HTR-8/SVneo (cell line): ENCODE measurements at places on chromosomes 7 and 10.

DNA sequence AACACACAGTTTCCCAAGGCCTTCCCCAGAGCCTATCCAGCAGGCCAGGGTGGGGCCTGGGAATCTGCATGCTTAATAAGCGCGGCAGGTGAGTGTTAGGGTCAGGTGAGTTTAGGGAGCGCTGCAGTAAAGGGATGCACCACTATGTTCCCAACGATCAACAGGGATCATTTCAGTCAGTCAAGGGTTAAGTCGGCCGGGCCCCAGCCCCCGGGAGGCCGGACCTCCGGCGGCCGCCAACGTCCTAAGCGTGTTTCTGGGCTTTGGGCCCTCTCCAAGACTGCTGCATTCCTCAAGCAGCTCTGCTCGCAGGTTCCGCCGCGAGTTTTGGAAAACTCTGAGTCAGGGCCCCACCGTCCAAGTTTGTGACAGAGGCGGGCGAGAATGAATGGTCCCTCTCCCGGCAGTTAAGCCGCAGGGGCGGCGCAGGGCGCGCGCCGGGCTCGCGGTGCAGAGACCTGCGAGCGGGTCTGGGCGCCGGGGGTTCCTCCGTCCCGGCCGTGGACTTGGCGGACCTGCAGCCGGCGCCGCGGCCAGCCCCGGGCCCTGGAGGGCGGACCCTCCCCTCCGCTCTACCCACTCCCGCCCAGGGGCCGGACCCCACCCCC lies 81.6 kb downstream of the ARHGAP22 start:
- DNase-seq = peak; percentile 51

GRCh38 chr7:105028004-105028403 lies 14.0 kb downstream of the KMT2E start:
- no peak for DNase-seq

DNA sequence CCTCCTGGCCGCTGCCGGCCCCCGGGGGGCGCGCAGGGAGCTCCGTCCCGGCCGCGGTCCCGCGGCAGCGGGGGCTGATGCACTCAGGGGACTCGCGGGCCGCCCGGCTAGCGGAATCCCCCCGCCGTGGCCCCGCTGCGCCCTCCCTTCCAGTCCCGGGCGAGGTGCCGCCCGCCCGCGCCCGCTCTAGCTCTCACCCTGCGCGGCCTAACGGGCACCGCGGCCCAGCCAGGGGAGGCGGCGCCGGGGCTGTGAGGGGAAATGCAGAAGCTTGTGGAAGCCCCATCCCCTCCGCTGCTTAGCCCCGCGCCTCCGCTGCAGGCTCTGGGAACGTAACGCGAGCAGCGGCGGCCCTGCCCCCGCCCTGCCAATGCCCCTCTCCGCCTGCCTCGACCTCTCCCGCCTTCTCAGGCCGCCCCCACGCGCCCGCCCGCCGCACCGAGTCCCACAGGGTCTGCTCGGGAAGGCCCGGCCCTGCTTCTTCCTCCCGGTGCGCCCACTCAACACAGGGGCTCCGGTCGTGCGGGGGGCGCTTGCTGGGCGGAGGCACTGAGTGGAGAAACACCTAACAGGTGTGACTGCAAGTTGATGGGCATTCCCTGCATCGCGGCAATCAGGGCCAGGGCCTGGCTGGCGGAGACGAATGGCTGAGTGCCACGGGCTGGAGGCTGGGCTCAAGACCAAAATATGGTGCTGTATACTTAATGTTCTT lies 384 bp upstream of the TMEM229A start:
- DNase-seq = no peak

GRCh38 chr7:132464740-132465139 lies 111.5 kb downstream of the PLXNA4 start:
- DNase-seq = no peak

DNA sequence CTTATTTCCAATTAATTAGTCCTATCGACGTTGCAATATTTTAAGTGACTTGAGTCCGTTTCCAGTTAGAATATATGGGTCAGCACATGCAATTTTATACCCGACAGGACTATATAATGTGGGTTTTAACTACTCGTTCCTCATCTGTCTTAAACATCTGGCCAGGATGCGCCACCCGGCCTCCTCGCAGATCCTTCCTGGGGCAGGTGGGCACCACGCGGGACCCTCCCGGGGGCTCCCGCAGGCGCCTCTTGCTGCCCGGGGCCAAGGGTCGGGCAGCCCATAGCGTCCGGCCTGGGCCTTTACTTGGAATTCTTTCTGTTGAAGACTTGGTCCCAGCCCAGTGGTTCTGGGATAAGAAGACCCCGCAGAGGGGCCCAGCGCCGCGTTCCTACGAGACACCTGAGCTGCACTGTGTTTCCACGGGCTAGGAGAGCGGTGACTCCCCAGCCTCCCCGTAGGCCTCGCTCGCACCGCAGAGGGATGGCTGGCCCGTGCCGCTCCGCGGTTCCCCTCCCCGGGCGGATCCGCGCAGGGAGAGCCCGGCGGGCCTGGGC lies 10.1 kb upstream of the MNX1 start:
- no peak for DNase-seq

DNA sequence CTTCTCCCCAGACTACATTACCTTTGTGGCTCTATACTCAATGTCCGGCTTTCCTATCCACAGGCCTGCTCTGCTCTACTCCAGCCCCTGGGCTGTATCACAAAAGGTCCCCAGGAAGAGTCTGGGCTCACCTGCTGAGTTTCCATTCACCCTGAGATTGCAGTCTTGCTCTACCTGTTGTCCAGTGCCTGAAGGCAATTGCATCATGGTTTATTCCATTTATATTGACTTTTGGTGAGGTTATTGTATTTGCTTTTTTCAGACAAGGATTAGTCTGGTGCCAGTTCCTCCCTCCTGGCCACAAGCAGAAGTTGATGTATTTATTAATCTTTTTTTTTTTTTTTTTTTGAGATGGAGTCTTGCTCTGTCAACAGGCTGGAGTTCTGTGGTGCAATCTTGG lies 273.1 kb downstream of the XPNPEP1 start:
- no peak for DNase-seq

- no peak for DNase-seq
Measured at GRCh38 chr10:99994801-99995200, 14.9 kb downstream of the DNMBP start.

GRCh38 chr7:88309819-88310218 lies 3.1 kb upstream of the STEAP4 start:
- no peak for DNase-seq

GRCh38 chr10:96740579-96741281 lies 20.4 kb upstream of the PIK3AP1 start:
- no peak for DNase-seq

- DNase-seq = no peak
Measured at GRCh38 chr10:90842725-90843124, 15.1 kb downstream of the HTR7 start.

DNA sequence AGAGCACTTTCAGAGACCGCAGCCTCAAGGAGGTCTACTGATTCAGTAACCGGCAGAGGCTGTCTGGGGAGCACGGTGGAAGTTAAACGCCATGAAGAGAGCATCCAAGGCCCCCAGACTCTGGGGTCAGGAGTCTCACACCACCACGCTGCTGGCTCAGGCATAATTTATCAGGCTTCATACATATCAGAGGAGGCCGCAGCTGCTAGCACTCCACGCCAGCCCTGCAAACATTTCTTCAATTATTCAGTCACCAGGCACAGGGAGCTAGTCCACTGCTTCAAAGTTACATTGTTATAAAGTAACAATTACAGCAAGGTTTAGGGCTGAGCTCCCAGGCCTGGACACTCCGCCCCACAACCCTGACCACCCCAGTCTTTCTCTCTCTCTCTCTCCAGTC lies 97.8 kb downstream of the PAXIP1 start:
- DNase-seq = no peak

DNA sequence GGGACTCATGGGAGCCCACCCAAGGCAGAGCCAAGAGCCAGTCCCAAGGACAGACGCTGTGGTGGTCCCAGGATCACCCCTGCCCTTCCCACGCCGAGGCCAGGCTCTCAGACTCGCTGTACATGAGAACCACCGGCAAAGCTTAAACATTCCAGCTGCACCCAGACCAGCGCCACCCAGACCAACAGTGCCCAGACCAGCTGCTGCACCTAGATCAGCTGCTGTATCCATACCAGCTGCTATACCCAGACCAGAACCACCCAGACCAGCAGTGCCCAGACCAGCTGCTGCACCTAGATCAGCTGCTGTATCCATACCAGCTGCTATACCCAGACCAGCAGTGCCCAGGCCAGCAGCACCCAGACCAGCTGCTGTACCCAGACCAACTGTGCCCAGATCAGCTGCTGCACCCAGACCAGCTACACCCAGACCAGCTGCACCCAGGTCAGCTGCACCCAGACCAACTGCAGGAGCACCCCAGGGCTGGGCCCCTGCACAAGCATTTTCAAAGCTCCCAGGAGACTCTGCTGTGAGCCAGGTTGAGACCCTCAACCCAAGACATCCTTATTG lies 47.9 kb upstream of the CNPY1 start:
- DNase-seq = no peak

DNA sequence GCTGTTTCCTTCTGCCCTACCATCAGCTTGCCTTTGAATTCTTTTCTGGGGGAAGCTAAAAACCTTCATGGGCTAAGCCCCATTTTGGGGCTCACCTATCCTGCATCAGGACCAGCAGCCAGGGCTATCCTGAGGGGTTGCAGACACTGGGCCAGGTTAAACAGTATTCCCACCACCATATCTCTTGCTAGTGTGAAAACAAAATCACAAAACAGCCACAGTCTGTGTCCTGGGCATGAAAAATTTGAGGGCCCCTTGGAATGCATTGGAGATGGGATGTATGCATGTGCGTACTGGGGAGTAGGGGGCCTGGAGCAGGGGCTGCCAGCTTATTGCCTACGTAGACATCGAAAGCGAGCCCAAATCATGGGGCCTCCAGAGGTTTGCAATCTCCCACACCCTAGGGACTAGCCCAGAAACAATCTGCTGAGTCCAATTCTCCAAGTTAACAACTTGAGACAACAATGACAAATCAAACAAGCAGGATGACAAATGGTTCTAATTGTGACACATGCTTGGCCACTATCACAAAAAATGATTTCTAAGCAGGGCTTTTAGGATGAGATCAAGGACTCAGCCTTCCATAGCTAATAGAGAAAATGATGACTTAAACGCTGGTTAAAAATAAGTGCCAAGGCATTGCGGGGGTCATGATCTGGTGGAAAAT lies 557.1 kb downstream of the KCNMA1 start:
- no peak for DNase-seq

- DNase-seq = no peak
Measured at GRCh38 chr7:47103498-47104205, 478.3 kb downstream of the TNS3 start.

DNA sequence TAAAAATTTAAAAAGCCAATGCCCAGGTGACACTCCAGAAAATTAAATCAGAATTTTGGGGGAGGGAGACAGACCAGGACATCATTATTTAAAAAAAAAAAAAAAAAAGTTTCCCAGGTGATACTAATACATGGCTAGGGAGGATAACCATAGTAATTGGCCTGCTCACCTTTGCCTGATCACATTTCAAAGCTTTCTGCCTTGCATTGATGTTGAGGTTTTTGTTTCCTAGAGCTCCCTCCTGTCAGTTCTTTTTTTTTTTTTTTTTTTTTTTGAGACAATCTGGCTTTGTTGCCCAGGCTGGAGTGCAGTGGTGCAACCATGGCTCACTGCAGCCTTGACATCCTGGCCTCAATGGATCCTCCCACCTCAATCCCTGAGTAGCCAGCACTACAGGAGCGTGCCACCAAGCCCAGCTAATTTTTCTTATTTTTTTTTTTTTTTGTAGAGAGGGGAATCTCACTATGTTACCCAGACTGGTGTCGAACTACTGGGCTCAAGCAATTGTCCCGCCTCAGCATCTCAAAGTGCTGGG lies 38.1 kb downstream of the CPED1 start:
- no peak for DNase-seq

- DNase-seq = no peak
Measured at GRCh38 chr7:151851145-151851751, 25.7 kb downstream of the PRKAG2 start.

GRCh38 chr7:26151650-26151952 lies 397 bp upstream of the NFE2L3 start:
- DNase-seq = no peak

- DNase-seq = no peak
Measured at GRCh38 chr10:71389768-71390460, 6.8 kb upstream of the CDH23 start.

GRCh38 chr7:103919272-103919868 lies 70.1 kb downstream of the RELN start:
- DNase-seq = no peak

- DNase-seq = peak; percentile 53
Measured at GRCh38 chr7:140475747-140476333, 3.5 kb downstream of the MKRN1 start.

- DNase-seq = peak; percentile 10
Measured at GRCh38 chr7:28433699-28434219, 21.4 kb downstream of the CREB5 start.
